ENCODE measurements at places on chromosomes 2 and 18.

DNA sequence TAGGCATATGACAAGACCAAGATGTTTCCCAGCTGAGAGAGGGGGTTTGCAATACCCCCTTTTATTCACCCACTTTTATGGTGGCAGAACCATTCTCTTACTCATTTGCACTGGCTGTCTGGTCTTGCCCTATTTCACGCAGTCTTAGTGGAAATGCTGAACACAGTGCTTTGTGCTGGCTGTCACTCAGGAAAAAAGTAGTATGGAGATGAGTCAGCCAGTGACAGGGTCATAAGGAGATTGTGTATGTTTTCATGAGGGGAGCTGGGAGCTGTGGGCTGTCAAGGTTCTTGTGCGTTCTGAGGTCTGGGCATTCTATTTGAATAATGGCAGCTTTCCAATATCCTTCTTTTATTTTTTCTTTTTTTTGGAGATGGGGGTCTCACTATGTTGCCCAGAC, 10.9 kb upstream of the CNRIP1 start:
- DNase-seq, result peak; percentile 31

GRCh38 chr2:23320058-23320457, 64.9 kb upstream of the KLHL29 start:
- DNase-seq, result peak; percentile 61

DNA sequence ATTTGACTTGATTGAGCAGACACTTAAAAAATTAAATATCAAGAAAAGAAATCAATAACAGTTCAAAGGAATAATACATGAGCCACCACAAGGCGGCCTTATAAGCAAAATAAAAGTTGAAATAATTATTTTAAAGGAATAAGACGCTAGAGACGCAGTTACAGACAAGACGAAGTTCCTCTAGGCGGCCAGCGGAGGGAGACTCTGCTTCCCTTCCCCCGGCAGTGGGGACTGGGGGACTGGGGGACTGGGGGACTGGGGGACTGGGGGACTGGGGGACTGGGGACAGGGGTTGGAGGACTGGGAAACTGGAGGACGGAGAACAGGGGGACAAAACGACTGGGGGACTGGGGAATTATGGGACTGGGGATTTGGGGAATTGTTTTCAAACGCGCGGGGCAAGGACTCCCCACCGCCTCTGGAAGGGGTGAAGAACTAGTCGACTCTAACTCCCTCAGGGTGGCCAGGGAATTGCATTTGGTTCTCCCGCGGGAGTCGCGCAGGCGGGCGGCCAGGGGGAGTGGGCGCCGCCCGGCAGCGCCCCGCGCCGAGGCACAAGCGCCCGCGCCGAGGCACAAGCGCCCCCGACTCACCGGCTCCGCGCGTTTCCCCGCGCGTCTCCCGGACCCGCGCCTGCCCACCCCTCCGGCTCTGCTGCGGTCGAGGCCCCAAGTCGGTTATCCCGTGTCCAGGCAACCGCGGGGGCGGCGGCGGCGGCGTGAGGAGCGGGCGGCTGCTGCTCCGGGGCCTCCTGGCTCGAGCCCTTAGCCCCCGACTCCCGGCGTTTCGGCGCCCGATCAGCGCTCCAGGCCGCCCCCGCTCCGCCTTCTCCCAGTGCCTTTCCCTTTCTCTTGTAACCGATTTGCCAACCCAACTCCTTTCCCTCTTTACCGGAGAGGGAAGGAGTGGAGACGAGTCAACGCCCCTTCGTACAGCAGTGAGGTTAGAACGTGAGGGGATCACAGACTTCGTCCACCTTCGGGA, at the start of gene CCDC178:
Gene CCDC178, minus strand, starts transcription at position 662 of the 984 bp plus-strand sequence. CDS start 28,633 bp downstream, outside the sequence.
- peak; percentile 52 for DNase-seq

GRCh38 chr2:12665334-12665733, 51.4 kb upstream of the TRIB2 start:
- DNase-seq, result no peak

DNA sequence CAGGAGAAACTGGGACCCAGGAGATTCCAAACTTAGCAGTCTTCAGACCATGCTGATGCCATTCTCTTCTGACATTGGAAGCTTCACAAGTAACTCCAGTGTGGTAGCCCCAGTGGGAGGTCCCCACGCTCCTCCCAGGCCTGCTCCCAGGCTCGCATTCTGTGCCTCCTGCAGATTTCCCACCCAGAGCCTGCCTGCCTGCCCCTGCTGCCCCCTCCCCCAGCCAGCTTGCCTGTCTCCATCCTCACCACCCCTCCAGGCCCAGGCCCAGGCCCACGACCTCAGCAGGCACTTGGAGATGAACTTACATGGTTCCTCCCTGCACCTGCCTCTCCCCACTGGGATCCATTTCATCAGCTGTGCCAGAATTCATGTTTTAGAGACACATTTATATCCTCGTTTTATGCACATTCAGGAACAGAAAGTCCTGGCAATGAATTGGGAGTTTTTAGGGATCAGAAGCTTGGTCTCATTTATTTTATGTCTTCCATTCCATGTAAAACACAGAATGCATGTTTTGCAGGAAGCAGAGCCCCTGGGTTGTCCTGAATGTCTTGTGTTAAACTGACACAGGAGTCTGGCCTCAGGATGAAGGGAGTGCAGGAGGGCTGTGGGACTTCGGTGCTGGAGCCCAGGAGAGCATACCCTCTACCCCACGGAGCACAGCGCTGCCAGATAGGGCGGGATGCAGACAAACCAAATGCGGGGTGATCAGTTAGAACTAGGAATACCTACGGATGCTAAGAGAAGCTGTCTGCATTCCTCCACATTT, 150.5 kb downstream of the SNTG2 start:
- no peak for DNase-seq

- DNase-seq, result peak; percentile 35
Measured at GRCh38 chr2:227545990-227546389, 52.7 kb upstream of the SCYGR2 start.

GRCh38 chr2:74602586-74603281, 45.4 kb downstream of the M1AP start:
- no peak for DNase-seq

DNA sequence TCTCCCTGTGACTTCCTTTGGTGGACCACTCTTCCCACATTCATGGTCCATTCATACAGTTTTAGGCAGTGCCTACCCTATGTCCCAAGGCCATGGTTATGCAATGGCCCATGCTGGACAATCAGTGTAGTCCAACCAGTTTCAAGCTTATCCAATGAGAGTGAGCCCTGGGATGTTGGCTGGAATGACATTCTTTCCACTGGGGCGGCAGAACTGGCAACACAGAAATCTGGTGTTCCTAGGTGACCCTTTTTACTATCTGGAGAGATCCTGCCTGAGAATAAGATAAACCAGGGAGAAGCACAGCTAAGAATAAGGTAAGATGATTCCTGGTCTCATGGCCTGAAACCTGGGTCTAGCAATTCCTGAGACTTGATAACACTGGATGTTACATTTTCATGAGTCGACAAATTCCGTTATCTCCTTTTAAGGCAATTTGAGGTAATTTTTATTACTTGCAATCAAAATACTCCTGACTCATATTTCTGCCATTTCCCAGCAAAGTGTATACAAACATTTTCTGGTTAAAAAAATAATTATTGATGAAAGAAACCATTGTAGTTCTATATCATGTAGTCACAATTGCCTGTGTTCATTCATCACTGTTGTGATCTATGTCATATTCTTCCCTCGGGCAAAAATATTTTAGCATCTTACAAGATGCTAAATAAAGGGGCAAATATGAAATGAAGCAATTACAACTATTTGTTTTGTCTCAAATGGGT, 271.5 kb upstream of the LYPD1 start:
- DNase-seq, result no peak

DNA sequence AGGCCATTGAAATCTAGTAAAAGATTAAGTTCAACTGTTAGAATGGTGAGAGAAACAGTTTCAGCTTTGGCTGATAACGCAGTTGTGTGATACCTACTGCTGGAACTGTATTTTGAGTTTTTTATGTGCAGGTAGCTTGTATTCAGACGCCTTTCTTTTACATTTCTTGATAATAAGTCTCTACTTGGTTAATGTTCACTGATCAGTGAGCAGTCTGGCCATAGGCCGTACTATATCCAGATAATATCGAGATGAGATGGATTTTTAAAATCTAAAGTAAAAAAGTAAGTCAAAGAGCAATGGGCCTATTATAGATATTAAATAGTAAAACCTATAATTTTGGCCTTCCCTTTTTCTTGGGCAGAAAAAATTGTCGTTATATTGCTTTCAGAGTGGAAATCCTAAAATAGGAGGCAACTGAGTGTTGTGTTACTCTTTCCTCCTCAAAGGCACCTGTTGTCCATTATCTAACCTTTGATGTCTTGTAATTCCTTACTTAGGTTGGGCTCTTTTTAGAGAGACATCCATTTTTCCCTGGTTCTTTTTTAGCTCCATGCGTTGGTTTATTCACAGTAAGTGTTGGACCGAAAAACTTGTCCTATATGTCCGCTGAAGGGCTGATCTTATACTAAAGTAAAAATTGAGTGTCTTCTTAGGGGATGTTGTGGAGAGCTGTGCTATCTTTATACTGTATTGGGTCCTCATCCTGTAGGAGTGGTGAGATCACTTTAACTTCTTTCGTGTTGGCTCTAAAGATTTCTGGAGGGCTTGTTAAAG, 1.7 kb downstream of the EML4 start:
- DNase-seq, result no peak

Measured in hematopoietic multipotent progenitor cell treated with erythropoietin and hydrocortisone succinate and interleukin-3 and kit ligand, for 4 days (in vitro differentiated cells).